Vagina (tissue), 2 donors: ENCODE measurements at places on chromosomes 4 and X.

- DNase-seq = no peak
Measured at GRCh38 chrX:130228871-130229270, 39.8 kb downstream of the ZNF280C start.

GRCh38 chr4:127503111-127503510 lies 129.6 kb upstream of the INTU start:
- no peak for DNase-seq

DNA sequence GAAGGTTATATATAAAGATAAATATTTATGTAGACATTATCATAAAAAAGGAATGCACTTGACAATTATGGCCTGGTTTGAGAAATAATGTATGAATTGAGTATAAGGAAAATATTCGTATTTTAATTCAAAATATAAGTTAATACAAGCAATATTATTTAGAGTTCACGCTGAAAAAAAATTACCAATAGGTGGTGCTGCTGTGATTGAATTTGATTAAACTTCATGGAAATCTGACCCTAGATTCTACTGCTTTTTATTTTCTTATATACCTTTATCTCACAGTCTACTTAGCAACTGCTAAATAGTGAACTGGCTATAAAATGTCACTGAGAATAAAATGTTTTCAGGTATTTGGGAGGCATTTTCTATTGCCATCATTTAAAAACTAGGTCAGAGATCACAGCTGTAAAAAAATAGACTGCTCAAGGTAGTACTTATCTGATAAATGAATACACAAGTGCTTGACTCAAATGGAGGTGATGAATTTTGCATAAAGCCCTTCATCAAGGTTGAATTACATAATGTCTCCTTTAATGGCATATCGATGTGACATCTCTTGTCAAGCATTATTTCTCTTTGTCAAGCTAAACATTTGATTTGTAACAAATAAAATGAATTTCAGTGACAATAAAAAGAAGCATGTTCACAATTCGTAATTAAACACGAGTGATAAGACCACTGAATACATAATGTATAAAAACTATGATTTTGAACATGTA lies 1638.8 kb upstream of the PCDH7 start:
- DNase-seq = no peak

DNA sequence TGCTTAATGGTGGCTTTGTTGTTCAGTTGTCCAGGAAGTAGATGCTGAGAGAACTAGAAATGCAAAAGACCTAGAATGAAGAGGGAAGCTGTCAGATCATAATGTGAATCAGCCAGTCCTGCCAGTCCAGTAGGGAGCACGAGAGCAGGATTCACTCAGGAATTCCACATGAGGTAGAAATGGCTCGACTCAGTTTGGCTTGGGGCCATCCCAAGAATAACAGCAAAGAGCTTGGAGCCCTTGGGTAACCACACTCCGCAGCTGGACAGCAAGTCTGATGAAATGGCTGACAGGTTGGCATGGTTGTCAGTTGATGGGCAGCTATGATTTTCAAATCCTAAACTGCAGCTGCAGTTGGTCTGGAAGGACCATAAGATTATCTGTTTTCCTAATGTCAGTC lies 44.5 kb upstream of the WDR1 start:
- DNase-seq = no peak

DNA sequence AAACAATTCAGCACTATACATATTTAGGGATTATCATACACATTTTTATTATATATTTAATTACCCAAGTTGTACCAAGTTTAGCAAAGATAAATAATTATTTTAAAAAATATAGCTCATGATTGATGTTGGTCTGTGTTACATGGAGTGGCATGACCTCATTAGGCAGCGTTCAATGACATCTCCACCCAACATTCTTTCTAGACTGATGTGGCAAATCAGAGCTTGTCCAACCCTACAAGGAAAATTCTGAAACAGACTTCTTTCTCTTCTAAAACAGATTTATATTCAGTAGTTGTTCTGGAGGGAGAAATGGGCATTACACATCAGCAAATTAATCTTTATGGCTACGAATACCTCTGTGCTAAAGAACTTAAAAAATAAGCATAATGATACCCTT lies 189.7 kb downstream of the PDGFC start:
- DNase-seq = no peak

DNA sequence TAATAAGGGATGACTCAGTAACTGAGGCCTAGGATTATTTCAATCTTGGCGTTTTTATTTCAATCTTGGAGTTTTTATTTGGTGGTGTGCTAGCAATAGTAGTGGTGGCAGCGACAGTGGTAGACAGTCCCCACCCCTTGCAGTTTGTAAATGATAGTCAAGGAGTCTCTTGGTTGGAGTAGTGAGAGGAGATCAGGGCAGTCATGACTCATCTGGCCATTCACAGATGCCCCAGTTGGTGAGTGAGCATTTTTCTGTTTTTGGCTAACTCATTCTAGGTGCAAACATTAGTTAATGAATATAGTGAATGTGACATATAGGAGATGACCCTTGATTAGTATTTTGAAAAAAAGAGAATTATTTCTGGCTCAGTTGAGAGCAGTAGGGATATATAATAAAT lies 93.5 kb upstream of the ADAD1 start:
- DNase-seq = no peak

DNA sequence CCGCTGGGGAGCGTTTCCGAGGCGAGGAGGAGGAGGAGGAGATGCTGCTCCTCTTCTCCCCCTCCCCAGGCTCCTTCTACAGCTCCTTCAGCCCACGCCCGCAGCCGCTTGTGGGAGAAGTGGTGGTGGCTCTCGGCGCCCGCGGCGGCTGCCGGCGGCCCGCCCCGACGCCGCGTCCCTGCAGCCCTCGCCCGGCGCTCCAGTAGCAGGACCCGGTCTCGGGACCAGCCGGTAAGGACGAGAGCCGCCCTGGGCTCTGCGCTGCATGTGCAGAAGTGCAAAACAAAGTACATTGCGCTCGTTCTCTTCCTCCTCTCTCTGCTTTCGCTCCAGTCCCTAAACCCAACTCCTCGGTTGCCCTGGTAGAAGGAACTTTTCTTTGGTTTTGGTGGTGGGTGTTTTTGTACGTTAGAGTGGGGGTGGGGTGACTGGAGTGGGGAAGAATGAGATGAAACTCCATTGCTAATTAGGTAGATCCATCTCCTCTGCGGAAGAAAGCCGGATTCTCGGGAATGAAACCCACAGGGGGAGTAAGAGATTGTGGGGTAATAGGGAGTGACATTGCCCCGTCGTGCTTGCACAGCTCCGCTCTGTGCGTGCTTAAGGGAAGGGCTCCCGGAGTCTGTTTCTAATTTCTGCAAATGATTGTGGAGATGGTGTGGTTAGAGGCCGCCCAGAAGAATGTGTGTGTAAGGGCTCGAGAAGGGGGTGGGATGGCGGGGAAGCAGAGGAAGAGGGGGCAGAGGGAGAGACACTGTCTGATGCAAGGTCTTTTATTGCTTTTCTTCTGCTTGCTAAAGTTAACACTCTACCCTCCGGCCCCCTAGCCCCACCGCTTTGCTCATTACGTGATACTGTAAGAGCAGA lies 677 bp downstream of the PTPN13 start:
- peak; percentile 90 for DNase-seq

- DNase-seq = no peak
Measured at GRCh38 chr4:138062929-138063328, 179.2 kb downstream of the SLC7A11 start.

- no peak for DNase-seq
Measured at GRCh38 chr4:85688055-85688740, 213.2 kb downstream of the ARHGAP24 start.

DNA sequence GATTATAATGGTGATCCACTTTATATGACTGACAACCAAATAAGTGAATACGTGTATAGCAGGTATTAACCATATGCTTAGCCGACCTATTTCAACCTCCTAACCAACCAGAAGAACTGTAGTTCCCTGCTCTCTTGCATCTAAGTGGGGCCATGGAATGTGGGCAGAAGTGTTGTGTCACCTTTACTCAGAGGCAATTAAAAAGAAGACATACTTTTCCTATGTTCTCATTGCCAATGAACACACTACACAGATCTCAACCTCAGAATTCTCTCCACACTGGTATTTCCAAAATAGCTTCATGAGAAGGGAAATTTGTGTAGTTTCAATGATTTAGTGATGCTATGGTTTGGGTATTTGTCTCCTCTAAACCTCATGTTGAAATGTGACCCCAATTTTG lies 3.2 kb upstream of the NFKB1 start:
- no peak for DNase-seq

GRCh38 chr4:169945636-169946035 lies 80.6 kb downstream of the MFAP3L start:
- no peak for DNase-seq

GRCh38 chr4:152676052-152676854 lies 3.5 kb downstream of the TMEM154 start:
- DNase-seq = no peak

DNA sequence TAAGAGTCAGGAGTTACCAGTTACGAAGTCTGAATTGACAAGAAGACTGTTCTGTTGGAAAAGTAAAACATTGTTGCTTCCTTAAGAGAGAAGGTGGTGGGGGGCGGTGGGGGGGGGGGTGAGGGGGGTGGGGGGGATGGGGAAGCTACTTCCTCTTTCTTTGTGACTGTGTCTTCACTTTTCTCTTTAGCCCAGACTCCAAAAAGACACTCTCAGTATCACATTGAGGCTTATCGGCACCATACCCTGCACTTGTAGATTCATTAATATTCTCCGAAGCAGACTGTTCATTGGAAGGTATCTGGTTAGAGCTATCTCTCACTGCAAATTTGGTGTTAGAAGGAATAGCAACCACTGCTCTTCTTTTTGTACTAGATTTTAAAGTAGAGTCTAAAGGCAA lies 94.5 kb upstream of the IL13RA1 start:
- DNase-seq = no peak

- DNase-seq = no peak
Measured at GRCh38 chr4:185086053-185086452, 57.0 kb upstream of the SLC25A4 start.

- no peak for DNase-seq
Measured at GRCh38 chrX:40749681-40750494, 14.5 kb upstream of the MED14 start.

DNA sequence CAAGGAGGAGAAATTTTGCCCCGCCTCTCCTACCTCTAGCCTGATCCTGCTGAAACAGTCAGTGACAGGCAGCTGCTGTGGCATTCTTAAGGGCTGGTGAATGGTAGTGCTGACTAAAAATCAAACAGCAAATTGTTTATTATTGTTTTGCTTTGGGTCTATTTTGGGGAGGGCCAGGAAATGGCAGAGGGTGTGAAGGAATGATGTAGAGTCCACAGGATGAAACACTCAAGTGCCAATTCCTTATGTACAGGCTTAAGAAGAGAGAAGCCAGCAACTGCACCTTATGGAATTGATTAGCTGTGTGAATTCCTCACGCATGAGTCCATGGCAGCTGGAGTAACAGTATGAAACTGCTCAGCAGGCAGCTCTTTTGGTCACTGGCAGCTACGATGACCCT lies 39.7 kb downstream of the VEGFC start:
- no peak for DNase-seq

DNA sequence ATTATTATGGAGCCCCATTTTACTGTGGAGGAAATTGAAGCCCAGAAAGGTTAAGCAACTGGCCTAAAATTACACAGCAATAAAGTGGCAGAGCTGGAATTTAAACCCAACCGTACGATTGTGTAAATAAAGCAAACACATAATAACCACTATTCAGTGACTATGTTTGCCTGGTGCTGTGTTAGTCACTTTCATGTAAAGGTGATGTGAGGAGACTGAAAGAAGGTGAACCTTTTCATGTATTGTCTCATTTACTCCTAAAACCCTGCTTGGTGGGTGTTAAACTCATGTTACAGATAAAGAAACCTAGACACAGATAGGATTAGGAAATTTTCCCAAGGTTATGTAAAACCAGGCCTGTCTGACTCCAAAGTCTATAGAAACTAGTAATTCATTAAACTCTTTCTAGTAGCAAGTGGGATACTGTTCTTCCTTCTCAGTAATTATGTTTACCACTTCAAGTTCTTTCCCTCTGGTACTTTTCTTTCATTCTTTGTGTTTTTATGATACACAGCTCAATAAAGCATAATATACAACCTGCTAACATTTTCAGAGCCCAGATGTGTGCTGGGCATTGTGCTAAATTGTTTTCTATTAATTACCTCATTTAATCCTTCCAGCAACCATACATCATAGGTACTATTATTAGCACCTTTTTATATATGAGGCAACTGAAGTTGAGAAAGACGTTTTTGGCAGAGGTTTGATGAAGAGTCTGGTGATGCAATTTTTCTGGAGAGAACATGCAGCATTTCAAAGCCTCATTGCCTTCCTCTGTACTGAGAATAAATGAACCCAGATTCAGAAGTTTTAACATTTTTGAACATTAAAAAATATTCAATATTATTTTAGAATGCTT lies 202.7 kb downstream of the SPRY1 start:
- DNase-seq = no peak

DNA sequence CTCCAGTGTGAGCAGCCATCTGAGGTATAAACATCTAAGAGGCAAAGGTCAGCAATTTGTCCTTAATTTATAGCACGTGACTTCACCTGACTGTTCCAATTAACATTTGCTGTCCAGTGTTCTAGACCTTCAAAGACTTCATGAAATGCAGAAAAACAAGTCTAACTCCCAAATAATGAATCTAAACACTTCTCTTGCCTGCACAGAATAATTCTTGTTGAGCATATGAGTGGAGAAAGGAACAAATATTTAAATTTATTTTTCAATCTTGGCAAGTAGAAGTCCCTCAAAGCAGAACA lies 12.0 kb downstream of the RFC1 start:
- no peak for DNase-seq

DNA sequence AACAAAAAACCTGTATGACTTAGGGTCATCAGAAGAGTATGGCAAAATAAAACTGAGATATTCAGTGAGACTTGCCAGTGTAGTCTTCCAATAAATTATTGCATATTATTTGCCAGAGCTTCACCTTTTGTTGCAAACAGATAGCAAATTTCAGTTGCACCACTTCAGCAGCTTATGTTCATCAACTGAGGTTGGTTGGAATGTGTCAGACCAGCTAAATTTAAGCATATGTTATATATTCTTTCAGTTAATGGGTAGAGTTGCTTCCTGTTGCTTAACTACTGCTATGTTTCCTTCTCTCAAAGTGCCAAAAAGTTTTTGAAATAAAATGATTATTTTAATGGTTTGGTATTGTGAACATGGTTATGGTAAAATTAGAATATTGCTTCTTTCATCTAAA lies 61.5 kb downstream of the GALNT7 start:
- DNase-seq = no peak

- no peak for DNase-seq
Measured at GRCh38 chr4:37615720-37616063, 70.5 kb downstream of the RELL1 start.

DNA sequence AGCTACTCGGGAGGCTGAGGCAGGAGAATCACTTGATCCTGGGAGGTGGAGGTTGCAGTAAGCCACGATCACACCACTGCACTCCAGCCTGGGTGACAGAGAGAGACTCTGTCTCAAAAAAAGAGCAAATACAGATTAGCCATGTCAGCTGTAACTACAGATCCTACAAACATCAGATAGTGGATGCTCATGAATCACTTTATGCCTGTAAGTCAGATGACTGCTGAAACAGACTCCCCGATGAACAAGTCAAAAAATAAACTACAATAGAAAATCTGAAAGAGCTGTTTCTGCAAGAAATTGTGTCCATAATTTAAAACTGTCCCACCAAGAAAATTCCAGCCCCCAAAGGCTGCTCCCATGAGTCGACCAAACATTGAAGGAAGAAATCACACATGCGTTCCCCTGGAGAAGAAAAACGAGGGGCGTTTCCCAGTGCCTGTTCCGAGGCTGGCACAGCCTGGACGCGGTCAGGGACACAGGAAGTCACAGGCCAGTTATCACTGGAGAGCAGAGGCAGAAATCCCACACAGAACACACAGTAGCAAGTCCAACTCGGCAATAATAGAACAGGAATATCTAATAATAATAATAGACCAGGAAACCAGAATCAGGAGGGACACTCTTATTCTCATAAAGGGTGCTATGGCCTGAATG lies 30.0 kb upstream of the GTPBP6 start:
- no peak for DNase-seq
